GM12891 (cell line): ENCODE measurements at places on chromosomes 4 and X.

GRCh38 chrX:13430136-13430827 lies 110.4 kb upstream of the ATXN3L start:
- DNase-seq, result no peak

- no peak for DNase-seq
These were observed 23.7 kb downstream of the ELF4 start for GRCh38 chrX:130086447-130087206.

DNA sequence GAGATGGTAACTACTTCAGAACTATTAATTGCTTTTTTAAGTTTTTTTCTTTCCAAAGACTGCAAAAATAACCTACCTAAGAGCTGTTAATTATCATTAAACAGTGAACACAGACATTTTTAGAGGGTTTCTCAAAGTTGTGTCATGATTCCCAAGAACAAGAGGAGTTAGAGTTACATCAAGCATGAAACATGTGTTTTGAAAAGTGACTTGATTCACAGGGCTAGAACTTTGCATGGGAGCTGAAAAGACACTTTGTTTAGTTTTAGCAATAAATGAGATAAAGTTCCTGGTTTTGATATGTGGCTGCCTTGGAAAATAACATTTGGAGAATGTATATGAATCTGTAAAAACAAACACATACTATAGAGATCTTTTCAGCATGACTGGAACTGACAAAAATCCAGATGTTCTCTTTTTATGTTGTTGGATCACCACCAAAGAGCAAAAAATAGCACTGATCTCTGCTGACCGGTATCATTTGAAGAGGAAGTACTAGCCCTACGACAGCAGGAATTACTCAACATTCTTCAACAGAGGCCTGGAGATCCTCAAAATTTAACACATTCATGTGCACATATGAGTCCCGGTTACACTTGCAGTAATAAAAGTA lies 173.0 kb upstream of the PCDH18 start:
- no peak for DNase-seq

GRCh38 chr4:151629097-151629783 lies 131.6 kb downstream of the GATB start:
- no peak for DNase-seq

DNA sequence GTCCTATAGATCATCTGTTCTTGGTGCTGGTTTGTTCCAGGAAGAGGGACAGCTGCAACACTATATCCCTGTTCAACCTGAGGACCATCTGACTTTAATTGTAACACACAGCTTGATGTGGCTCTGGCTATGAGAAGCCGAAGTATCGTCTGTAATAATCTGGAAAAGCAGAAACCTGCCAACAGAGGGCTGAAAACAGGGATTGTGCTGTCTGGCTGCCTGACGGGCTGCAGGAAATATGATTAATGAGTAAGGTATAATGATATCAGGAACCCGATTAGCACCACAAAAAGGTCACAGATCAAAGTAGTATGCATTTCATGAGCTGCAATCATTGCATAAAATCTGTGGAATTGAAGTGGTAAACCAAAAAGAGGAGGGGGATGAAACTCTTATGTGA lies 170.4 kb upstream of the MAB21L2 start:
- no peak for DNase-seq

GRCh38 chr4:8218371-8219031 lies 19.4 kb downstream of the SH3TC1 start:
- no peak for DNase-seq

DNA sequence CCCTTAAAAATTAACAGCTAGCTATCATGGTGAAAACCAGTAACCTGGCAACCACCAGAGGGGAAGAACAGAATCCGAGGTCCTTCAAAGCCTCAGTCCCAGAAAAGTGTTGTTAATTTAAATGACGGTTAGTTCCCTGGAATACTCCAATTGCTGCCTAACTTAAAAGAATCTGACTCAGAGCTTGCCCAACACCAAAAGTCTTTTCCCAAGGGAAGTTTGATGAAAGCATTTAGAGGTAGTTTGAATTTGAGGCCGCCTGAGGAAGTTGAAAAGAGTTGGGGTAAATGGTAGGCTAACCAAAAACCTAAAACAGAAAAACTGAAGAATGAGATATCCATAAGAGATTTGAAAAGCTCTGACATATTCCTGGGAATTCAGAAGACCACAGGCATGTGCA lies 46.6 kb downstream of the IL13RA2 start:
- no peak for DNase-seq

DNA sequence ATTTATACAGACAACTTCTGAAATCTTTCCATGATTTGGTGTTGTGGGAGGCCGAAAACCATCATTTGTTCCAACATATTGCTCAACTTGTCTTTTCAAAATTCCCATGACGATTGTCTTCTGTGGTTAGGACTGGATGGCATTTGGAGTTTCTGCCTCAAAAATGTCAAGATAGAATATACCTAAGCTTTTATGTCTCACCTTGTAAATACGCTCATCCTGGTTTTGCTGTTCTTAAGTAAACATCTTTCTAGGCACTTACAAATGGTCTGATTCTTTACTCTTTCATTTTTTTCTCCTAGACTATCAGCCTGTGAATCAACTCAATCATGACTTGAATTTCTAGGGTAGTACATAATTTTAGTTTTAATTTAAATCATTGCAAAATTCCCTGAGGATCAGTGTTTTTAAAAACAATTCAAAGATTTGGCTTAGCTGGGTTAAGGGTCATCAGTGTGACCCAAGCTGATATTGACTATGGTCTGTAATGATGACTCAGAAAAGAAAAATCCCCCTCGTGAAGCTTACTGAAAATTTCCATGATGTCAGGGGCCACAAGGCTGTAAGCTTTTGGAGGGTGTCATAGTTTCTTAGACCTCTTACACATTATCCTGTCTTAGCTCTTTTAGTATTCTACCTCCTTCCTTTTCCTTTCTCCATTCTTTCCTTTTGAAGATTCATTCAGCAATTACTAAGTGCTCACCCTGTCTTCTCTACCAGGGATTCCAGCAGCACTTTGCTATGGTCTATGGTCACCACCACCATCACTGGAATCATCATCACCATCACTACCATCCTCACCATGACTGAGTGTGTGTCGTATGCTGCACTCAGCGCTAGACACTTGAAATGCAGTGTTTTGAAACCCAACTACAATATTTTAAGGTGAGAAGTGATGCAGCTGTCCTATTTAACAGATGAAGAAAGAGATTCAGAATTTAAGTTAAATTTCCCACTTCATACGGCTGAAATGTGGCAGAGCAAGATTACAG lies 124.4 kb downstream of the CPE start:
- DNase-seq, result no peak

GRCh38 chrX:124238268-124238667 lies 94.2 kb upstream of the TEX13D start:
- DNase-seq, result no peak

GRCh38 chr4:1279253-1279652 lies 10.4 kb upstream of the MAEA start:
- DNase-seq, result no peak

DNA sequence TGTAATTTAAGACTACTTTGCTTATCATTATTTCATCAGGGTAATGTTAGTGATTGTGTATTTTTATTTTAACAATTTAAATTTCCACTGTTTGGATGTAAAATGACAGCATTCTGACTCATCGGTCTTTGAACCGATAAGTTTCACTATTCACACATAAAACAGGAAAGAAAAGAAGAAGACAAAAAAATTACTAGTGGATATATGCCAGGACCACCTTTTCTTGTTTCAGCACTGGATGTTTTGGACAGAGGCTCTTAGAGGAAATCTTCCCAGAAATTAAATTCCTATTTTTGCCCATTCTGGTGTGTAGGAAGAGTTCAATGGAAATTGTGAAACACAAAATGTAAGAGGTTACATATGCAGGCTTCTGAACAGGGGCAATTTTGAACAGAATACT lies 57.4 kb downstream of the VEGFC start:
- DNase-seq, result no peak

DNA sequence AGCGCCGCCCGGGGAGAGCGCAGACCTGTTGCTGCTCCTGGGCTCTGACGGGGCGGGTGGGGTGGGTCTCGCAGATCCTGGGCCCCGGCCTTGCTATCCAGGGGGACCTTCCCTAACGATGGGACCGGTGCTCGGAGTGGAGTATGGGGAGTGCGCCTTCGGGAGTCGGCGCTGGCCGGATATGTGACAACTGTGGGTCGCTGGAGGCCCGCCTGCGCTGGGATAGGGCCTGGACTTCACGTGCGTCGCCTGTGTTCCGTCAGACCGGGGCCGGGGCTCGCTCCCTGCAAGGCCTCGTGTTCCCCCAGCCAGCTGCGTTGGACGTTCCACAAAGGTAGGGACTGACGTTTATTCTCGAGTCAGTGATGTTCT lies 1.3 kb downstream of the TBL1X start:
- peak; percentile 13 for DNase-seq

DNA sequence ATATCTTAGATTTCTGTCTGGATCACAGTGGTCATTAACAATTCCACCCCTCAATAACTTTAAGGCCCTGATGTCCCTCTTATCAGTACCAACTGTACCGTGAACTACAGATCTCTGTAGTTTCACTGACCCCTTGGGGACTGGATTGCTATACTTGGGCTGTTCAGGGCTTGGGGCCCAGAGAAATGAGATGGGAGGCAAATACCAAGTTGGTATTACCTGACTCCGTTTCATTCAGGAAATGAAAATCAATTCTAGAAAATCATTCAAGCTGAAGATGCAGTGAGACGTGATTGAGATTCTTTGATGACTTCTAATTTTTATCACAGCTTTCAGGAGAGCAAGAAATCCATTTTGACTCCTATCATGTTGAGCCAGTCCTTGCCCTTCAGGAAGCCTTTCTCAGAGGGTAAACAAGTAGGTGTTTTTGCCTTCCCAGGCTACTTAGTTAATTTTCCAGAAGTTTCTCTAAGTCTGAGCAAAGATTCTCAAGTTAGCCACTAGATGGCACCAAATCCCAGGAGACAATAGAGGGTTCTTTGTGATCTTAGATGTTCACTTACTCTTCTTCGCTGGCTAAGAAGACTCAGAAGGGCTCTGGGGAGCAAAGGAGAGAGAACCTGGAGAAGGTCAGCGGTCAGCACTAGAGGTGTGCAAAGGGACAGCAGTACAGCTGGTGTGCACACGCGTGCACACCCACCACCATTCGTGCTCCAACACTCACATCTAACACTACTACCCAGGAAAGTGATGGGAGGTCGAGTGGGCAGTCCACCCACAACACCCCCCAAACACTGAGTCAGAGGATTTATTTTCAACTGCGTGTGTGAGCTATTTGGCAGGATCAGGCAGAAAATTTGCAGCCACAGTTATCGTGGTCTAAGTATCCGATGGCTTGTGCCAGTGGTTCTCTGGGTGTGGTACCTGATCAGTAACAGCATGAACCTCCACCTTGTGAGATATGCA lies 7.4 kb downstream of the HNRNPH2 start:
- DNase-seq, result no peak

DNA sequence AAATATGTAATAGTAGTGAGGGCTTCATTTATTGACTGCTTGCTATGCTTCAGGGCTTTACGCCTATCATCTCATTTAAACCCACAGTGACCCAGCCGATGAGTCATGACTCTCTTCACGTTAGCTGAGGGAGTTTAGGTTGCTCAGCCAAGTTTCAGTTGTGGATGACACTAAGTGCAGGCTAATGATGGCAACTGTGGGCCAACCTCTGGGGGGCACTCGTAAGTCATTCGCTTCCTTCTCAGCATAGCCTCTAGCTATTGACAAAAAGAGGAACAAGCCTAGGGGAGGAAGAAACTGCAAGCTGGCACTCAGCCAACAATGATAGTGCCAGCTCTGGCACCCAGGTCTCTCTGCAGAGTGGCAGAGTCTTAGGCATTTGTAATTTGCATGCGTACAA lies 325.0 kb downstream of the ARHGAP10 start:
- DNase-seq, result peak; percentile 21

DNA sequence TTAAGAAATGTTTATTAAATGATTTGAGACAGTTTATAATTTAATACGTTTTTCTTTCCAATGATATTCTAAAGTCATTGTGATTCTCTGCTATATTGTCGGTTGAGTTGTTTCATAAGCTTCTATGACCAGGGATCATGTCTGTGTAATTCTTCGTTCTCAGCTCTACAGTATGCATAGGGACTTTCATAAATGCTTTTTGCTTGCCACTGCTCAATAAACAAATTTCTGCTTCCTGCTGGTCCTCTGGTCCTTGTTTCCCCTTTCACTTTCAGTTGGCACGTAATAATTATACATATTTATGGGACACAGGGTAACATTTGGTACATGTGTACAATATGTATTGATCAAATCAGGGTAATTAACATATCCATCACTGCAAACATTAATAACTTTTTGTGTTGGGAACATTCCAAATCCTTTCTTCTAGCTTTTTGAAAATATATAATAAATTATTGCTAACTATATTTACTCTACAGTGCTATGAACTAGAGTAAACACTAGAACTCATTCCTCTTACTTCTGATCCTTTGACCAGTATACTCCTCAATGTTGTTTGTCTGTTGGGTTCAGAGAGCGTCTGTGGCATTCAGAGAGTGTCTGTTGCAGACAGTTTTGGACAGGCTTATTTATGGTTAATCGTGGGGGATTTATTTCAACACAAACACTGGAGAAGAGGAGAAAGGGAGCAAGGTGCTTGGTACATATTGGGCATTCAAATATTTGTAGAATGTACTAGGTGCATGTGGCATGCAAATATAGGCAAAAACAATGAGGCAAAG lies 68.3 kb upstream of the SPANXB1 start:
- no peak for DNase-seq

- no peak for DNase-seq
These were observed 4.5 kb upstream of the CXCR3 start for GRCh38 chrX:71622576-71623450.

- DNase-seq, result no peak
These were observed 3.3 kb downstream of the CDK16 start for GRCh38 chrX:47221756-47222155.

- DNase-seq, result no peak
These were observed at the start of gene MGAT4D for GRCh38 chr4:140497747-140498636. MGAT4D (minus strand) TSS chr4:140498293; CDS start chr4:140498222, 71 bp downstream.

DNA sequence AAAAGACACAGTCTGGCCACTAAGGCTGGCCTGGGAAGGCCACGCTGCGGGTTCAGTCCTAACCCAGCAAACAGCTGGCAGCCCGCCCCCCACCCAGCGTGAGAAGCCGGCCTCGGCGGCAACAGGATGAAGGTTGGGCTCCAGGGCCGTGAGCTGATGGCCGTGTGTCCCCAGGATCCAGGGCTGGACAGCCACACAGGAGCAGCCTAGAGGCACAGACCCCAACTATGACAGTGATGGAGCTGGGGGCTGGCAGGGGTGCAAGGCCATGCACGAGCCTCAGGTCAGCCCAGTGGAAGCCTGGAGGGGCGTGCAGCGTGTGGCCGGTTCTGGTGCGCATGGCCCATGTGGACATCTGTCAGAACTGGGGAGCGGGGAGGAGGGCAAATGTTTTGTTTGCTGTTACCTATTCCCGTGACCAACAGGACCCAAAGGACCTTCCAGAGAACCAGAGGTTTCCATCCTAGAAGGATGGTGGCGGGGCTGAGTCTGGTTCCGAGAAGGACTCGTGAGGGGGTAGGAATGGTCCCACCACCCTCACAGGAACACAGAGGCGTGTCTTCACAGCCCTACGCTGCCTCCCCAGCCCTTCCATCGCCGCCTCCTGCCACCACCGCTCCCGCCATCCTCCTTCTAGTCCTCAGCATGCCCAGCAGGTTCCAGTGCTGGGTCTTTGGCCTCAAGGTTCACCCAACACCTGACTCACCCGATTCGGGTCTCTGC lies 46.5 kb downstream of the ZFYVE28 start:
- no peak for DNase-seq
